ENCODE measurements at places on chromosomes 12 and 14.

- DNase-seq, result no peak
Observed at GRCh38 chr14:30796707-30797106, 77.7 kb upstream of the COCH start.

GRCh38 chr14:55537782-55538181, 42.2 kb upstream of the KTN1 start:
- DNase-seq, result no peak

- DNase-seq, result no peak
Observed at GRCh38 chr14:89540009-89540829, 123.2 kb upstream of the FOXN3 start.

DNA sequence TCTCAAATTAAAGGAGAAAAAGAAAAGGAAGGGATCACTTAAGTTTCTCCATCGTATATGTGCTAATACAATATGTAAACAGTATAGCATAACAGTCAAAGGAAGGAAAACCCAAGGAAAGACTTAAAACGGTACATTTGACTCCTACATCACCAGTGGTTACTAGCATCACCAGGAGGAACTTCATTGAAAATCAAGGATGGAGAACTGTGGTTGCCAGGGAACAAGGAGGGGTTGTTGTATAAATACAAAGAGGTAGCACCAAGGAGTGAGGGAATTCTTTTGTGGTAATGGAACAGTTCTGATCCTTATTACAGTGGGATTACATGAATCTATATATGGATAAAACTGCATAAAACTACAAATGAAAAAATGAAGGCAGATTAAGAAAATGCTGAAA, 1.6 kb downstream of the ZFYVE26 start:
- DNase-seq, result no peak

- DNase-seq, result no peak
Observed at GRCh38 chr12:123269395-123269892, 2.2 kb downstream of the CDK2AP1 start.

DNA sequence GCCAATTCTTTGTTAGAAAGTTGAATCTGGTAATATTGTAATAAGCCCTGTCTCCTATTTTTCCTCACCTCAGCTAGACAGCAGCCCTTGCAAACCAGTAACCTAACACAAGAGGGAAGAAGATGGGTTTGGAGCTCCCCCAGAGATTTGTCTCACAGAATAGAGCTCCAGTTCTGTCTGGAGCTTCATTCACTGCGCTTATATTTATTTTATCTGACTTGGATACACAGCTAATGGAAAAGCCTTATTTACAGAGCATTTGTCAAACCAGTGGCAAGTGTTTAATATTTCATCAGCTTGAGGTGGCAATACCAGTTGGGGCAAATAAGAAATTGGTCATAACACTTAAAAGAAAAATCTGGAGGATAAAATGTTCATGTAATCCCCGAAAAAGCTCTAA, 1094.0 kb downstream of the FSCB start:
- DNase-seq, result no peak

DNA sequence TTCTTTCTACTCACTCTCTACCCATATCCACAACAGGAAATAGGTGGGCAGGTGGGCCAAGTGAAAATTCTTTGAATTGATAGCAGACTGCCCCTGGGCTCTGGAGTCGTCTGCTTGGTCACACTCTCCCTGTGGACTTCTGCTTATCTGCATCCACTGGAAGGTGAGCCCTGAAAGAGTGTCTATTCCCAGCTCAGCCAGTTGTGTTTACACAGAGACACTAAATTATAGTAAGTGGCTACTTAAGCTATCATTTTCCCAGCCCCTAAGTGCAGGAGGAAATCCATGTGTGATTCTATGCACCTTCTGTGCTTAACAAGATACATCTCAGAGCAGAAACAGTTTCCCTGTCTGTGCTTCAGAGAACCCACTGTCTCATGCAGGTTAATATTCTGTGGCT, 338.4 kb downstream of the FUT8 start:
- no peak for DNase-seq

- no peak for DNase-seq
Observed at GRCh38 chr12:57614178-57614947, 3.1 kb downstream of the ARHGEF25 start.

GRCh38 chr14:73851000-73851399, 631 bp upstream of the PTGR2 start:
- peak; percentile 64 for DNase-seq

DNA sequence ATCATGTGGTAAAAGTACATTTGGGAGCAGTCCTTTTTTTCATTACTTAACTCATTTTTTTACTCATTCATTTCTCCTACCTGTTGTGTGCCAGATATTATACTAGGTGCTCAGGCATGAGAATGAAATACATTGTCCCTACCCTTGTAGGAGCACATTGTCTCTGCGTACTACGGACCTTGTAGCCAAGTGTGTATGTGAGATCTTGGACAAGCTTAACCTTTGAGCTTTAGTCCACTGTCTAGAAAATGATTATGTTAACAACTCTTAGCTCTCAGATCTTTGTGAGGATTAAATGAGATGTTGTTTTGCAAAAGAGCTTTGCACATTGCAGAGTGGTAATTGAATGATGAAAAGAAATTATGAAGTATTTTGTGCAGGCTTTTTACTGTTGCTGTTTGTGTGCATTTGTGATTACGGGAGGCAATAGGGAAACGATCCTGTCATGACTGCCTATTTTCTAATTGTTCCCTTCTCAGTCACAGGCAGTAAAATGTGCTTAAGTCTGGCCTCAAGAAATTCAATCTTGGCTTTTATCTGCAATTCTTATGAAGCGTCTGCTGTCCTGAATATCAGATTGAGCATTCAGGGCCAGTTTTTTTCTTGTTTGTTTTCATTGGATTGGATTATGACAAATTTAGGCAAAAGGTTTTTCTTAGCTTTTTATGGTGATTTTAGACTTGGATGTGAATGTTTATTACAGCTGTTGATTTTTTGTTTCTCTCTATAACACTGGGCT, 447.7 kb downstream of the PDZRN4 start:
- DNase-seq, result no peak

GRCh38 chr14:94918896-94919295, 149.0 kb upstream of the GSC start:
- DNase-seq, result peak; percentile 75

- DNase-seq, result no peak
Observed at GRCh38 chr12:45284096-45284901, 68.4 kb downstream of the ANO6 start.

DNA sequence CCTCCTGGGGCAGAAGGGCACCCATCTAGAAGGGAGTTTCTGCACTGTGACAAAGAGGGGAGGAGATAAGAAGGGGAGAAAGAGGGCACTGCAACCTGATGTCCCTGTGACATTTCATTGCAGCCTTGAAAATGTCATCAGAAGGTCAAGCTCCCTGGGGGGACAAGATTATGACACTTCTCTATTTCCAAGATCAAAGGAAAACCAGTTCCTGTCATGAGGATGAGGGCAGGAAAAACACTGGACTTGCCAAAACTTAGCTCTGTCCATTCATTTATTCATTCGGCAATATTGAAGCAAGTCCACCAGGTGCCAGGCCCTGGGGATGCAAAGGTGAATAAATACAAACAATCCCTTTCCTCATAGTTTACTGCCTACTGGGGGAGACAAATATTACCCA, 138.4 kb upstream of the CDKN3 start:
- no peak for DNase-seq

DNA sequence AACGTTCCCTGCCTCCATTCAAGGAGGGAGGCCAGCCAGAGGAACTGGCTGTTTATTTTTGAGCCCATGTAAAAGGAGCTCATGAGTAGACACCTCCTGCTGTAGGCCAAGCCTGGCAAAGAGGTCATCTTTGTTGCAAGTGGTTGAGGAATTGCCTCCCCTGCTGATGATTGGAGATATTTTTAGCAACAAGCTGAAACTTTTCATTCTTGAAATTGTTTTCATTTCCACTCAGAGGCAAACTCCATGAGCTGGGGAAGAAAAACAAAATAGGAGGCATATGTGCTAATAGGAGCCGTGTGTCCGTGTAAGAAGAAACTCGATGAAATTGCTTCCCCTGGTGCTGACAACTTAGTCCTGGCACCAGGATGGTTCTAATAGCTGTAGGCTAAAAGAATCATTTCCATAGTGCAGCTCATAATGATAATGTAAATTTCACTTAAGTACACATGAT, 440.1 kb upstream of the FAR2 start:
- DNase-seq, result no peak
